ENCODE measurements at places on chromosomes 6 and 20.

DNA sequence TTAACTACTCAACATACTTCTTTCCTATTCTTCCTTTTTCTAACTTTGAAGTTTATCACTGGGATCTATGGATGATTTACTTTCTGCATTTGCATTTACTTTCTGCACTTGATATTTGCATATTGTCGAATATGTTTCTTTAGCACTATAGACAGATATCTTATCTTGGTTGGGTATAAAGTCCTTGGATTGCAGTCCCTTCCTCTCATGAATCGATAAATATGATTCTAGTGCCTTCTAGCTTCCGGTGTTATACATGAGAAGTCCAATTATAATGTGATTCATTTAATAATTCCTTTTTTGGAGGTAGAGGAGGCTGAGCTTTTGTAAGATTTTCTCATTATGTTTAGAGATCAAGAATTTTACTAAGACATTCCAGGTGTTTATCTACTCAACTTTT, 321.2 kb upstream of the RUNX2 start:
- DNase-seq, result no peak

- no peak for DNase-seq
Measured at GRCh38 chr6:22575190-22575589, 5.8 kb downstream of the HDGFL1 start.

DNA sequence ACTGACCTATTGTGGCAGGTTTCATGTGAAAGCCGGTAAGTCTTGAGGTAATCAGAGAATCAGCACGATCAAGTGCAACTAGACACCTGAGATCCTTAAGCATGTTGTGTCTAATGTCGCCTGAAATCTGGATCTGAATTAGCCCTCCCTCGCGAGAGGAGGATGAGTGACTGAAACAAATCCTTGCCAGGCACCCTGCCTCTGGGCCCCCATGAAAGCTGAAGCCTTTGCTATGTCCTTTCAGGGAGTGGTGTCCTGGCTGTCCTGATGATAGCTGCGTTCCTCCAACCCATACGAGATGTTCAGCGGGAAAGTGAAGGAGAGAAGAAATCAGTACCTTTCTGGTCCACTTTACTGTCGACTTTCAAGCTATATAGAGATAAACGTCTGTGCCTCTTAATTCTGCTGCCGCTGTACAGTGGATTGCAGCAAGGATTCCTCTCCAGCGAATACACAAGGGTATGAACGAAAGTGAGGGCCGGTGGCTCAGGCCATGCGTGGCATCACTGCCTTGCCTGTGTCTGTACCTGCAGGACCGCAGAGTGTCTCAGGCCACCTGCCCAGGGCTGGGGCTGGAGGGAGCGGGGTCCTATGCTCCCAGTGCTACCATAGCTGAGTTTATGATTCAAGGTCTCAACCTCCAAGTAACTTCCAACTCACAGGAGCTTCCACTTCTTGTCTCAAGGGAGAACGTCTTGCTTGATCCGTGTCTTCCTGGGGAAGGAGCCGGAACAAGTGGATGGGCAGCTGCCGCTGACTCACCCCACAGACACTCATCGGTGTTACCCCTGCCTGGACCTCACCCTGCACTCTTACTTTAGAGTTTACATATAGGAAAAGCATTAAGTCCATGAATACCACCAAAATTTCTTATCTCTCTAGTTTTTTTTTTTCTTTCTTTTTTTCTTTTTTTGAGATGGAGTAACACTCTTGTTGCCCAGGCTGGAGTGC, 12.8 kb downstream of the UNC93A start:
- DNase-seq, result no peak

DNA sequence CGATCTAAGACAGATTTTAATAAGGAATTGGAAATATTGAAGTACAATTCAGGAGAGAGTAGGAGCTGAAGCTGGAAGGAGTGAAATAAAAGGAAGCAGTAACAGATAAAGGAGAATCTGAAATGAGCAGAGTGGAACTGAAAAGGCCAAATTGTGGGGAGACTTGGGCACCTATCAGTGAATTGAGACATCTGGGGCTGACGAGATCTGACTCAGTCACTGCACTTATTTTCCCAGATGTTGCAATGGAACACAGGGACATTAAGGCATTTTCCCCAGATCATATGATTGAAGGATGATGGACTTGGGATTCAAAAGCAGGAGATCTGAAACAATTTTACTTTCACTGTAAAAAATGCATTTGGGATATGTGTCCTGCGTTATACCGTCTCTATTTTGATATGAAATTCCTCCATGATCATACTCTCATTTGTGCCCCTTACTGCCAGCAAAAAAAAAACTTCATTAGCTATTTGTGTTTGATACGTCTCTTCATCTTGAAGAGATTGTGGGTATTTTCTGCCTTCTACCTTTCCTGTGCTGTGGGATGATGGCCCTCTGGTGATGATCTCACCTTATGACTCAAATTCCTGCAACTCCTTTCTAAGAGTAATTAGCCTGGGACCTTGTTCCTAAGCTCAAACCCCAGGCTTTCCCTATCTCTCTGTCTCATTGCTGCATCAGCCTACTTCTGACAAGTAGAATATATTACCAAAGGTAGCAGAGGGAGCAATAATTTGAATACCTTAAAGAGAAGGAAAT, 278.5 kb upstream of the MAN1A1 start:
- DNase-seq, result no peak

DNA sequence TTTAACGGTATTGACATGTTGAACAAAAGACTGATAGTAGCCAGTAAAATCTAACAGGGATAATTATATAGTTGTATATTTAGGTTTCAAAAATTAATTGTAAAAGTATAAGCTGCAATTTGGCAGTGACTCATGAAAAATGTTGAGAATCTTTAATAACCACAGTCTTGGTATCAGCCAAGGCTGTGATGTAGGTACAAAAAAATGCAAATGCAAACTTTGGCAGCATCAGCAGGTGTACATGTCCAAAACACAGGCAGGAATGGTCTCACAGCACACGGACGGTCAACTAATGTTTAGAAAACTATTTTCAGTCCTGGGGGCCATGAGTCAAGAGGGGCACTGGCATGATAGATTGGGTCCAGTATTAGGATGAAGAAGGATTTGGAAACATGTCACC, 58.5 kb upstream of the BEND3 start:
- DNase-seq, result no peak

DNA sequence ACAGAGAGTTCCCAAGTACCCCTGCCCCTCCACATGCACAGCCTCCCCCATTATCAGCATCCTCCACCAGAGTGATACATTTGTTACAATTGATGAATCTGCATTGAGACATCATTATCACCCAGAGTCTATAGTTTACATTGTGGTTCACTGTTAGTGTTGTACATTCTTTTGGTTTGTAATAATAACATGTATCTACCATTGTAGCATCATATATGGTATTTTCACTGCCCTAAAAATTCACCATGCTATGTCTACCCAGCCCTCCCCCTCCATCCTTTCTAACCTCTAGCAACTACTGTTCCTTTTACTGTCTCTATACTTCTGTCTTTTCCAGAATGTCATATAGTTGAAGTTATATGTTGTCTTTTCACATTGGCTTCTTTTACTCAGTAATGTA, 273.9 kb upstream of the RNF217 start:
- DNase-seq, result no peak

DNA sequence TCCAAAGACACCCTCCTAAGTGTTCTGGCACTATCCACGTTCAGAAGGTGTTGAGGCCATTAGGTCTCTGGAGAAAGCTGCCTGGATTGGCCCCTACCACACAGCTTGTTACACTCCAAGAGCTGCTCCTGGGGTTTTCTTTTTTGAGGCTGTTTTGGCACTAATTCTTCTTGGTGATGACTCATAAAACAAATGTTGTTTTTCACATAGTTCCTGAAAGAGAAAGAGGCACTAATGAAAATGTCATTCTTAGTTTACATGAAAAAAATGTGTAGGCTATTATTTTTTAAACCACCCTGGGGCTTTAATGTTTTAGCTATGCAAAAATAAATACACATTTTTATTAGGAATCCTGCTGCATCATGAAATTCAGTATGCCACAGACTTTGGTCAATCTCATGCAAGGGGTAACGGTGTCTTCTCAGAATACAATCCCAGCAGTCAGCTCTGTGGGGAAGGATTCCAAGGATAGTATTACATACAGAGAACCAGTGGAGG, 38.1 kb downstream of the TBPL1 start:
- DNase-seq, result no peak

GRCh38 chr20:44471481-44471882, 4.2 kb upstream of the TTPAL start:
- DNase-seq, result peak; percentile 32

DNA sequence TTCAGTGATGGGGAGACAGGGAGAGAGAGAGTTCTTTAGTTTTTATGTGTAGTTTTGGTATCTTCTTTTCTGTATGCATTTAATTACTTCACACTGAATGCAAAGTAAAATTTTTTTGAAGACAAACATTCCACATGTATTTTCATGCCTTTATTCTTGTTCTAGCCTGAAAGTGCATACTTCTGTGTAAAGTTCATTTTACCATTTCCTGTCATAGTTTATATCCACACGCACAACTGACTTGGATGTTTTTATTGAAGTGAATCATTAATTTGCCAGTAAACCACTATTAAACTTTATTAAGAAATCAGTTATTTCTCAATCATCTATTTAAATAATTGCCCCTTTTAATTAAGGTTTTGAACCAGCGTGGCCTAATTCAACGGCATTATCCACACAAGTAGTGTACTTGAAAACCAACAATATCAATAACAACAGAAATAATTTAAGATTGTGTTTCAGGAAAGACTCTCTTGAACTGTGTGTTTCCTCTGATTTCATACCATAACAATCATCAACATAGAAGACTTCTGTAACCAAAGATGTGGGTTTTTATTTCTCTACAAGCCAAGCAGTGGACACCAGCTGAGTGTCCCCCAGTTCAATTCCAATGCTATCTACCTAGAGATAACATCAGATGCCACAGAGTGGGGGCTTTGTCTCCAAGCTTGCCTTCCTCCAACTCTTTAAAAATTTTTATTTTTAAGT, 512.7 kb upstream of the JAG1 start:
- no peak for DNase-seq
